ENCODE measurements at places on chromosomes 5 and 9. TPM values are rescaled to one million over a fixed set of nuclear protein-coding genes. Genes with fewer than 3 reads are reported as not detected.

ROR2 gene
- 33.7 TPM for polyA plus RNA-seq

LHX2 gene
- polyA plus RNA-seq: not detected

FOXD1 gene
- 0.30 TPM for polyA plus RNA-seq

SOX30 gene
- polyA plus RNA-seq: 0.33 TPM

FABP6 gene
- polyA plus RNA-seq: 0.68 TPM

MARCOL gene
- not detected for polyA plus RNA-seq

KCTD16 gene
- 0.06 TPM for polyA plus RNA-seq

PSAT1 gene
- 4.7 TPM for polyA plus RNA-seq

GMCL2 gene
- not detected for polyA plus RNA-seq

TMEM250 gene
- 43.1 TPM for polyA plus RNA-seq

BAAT gene
- polyA plus RNA-seq: 0.06 TPM

C1QTNF2 gene
- 4.0 TPM for polyA plus RNA-seq

FGD3 gene
- 5.8 TPM for polyA plus RNA-seq

SLC4A9 gene
- 0.06 TPM for polyA plus RNA-seq

SARDH gene
- polyA plus RNA-seq: 1.5 TPM

PCDHA13 gene
- 0.18 TPM for polyA plus RNA-seq

PCDHA3 gene
- polyA plus RNA-seq: 0.41 TPM

ELL2 gene
- 14.1 TPM for polyA plus RNA-seq

GABBR2 gene
- 0.04 TPM for polyA plus RNA-seq

ZNF883 gene
- 1.4 TPM for polyA plus RNA-seq

LHX3 gene
- polyA plus RNA-seq: not detected

TSLP gene
- 2.8 TPM for polyA plus RNA-seq

SLC46A2 gene
- polyA plus RNA-seq: 1.4 TPM

DNAH5 gene
- polyA plus RNA-seq: 0.18 TPM

SLC36A2 gene
- polyA plus RNA-seq: 0.03 TPM

LCN6 gene
- 26.6 TPM for polyA plus RNA-seq

FBP2 gene
- polyA plus RNA-seq: 0.56 TPM

FCN2 gene
- 0.37 TPM for polyA plus RNA-seq

PHAX gene
- polyA plus RNA-seq: 27.6 TPM

CDH10 gene
- polyA plus RNA-seq: 0.06 TPM

HTR4 gene
- 0.06 TPM for polyA plus RNA-seq

CERCAM gene
- polyA plus RNA-seq: 41.6 TPM

SPATA9 gene
- 0.29 TPM for polyA plus RNA-seq

CLTB gene
- polyA plus RNA-seq: 146 TPM

AFAP1L1 gene
- polyA plus RNA-seq: 6.3 TPM

GPRIN1 gene
- 0.42 TPM for polyA plus RNA-seq

TTLL11 gene
- 14.4 TPM for polyA plus RNA-seq
